ENCODE measurements at places on chromosomes 4 and X. TPM values are rescaled to one million over a fixed set of nuclear protein-coding genes. Genes with fewer than 3 reads are reported as not detected.

The GRID2 gene
- not detected for total RNA-seq

The ITM2A gene
- 0.33 TPM for total RNA-seq

The GPR119 gene
- not detected for total RNA-seq

The SLC9A7 gene
- 9.8 TPM for total RNA-seq

The F8A2 gene
- total RNA-seq: not detected

The DOK7 gene
- total RNA-seq: 8.6 TPM

The CXCR3 gene
- total RNA-seq: not detected

The TDO2 gene
- not detected for total RNA-seq

The ARMCX6 gene
- total RNA-seq: 18.7 TPM

The NDNF gene
- 1.6 TPM for total RNA-seq

The SPANXA2 gene
- not detected for total RNA-seq

The TMPRSS11A gene
- total RNA-seq: not detected

The MEPE gene
- not detected for total RNA-seq

The HEPH gene
- 6.1 TPM for total RNA-seq

The RBM46 gene
- total RNA-seq: 0.81 TPM

The CXCL1 gene
- 35.5 TPM for total RNA-seq

The VEGFD gene
- not detected for total RNA-seq

The CFAP47 gene
- total RNA-seq: 0.13 TPM

The PAGE2 gene
- total RNA-seq: not detected

The ZRSR2 gene
- 2.1 TPM for total RNA-seq

The SPP1 gene
- total RNA-seq: 349 TPM

The CD40LG gene
- not detected for total RNA-seq

The CSAG3 gene
- not detected for total RNA-seq

The CPZ gene
- total RNA-seq: 1.6 TPM

The ZNF674 gene
- total RNA-seq: 0.81 TPM

The PDGFRA gene
- 2.9 TPM for total RNA-seq

The GYPA gene
- total RNA-seq: not detected

The MAP7D3 gene
- 10.1 TPM for total RNA-seq

All from mesangial cell (primary cell).